ENCODE measurements at places on chromosomes 7 and 10.

DNA sequence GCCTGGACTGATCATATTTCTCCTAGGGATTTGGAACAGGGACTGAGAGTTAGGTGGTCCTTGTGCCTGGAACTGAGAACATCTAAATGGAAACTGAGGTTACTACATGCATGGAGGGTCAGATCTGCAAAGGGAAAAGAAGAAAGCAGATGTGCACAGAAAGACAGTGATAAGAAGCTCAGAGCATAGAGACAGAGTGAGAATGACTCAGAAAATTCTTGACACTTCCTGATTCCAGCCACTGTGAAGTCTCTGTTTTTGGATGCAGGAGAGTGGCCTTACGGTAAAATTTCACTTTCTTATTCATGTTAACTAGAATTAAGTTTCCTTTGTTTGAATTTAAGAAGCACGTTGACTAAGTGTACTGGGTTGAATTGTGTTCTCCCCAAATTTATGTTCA lies 241.7 kb downstream of the TMEM26 start:
- no peak for DNase-seq

GRCh38 chr7:95611224-95611623 lies 14.9 kb upstream of the PDK4 start:
- no peak for DNase-seq

- DNase-seq = no peak
Observed at GRCh38 chr10:107740962-107741690, 576.6 kb upstream of the SORCS1 start.

- no peak for DNase-seq
Observed at GRCh38 chr10:128721963-128722445, 595.8 kb upstream of the MKI67 start.

DNA sequence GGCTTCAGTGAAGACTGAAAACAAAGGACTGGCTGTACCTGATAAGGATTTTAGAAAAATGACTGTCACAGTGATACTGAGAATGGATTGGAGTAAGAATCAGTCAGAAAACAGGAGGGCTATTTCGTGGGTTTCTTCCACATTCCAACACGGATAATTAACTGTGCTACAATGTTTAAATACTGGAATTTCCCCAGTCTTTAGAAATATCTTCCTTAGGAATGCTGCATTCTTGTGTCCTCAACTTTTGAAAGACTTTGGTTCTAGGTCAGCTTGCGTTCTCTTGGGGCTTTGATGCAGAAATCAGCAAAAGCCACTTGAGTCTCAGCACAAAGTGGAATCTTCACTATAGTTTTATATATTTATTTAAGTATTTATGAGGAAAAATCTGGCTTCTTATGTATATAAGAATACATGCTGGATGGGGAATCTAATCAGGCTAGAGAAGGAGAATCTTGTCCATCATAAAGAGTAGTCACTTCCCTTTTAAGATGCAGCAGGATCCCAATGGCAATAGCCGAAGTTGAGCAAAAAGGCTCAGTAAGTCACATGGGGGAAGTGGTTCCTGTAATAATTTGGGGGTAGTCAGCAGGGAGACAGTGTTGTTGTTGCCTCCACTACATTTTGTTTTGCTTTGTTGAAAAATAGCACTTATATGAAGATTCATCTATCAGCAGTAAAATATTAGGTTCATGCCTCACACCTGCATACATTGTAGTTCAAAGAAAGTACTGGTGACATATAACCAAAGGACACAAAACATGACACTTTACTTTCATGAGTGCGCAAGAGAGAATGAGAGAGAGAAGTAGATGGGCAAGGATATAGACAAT lies 86.0 kb downstream of the CH25H start:
- no peak for DNase-seq

GRCh38 chr7:27164367-27165088 lies 809 bp downstream of the HOXA9 start:
- no peak for DNase-seq

GRCh38 chr7:44065431-44066110 lies at the start of gene PGAM2:
PGAM2 (minus strand) TSS chr7:44065567; CDS start chr7:44065529, 38 bp downstream.
- no peak for DNase-seq

DNA sequence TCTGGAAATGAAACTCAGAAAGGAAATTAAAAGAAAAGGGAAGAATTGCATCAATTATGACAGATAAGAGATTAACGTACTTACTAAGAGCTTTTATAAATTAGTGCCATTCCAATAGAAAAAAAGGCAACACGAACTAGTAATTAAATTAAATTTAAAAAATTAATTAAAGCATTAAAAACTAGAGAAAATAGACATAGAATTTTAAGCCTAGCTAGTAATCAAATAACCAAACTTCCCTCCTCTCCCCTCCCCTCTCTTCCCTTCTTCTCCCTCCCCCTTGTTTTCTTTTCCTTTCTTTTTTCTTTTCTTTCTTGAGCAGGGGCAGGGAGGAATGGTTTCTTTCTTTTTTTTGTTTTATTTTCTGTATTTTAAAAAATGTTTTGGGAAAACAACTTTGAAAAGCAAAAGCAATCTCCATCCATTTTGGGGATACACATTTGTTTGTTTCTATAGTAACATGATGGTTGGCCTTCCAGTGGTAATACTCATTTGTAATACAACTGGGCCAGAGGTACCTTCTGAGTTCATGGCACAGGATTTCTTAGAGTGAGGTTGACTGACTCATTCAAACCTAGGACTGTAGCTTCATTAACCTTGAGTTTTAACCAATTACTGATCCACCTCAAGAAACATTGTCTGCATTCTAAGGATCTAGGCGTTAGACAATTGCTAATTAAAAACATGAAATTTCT lies 132.6 kb downstream of the ST7 start:
- no peak for DNase-seq

- DNase-seq = no peak
Observed at GRCh38 chr7:158811461-158811860, 17.8 kb downstream of the ESYT2 start.

GRCh38 chr10:117441812-117442443 lies 66.7 kb upstream of the PDZD8 start:
- DNase-seq = no peak

GRCh38 chr10:15225511-15225910 lies 57.0 kb upstream of the NMT2 start:
- no peak for DNase-seq

DNA sequence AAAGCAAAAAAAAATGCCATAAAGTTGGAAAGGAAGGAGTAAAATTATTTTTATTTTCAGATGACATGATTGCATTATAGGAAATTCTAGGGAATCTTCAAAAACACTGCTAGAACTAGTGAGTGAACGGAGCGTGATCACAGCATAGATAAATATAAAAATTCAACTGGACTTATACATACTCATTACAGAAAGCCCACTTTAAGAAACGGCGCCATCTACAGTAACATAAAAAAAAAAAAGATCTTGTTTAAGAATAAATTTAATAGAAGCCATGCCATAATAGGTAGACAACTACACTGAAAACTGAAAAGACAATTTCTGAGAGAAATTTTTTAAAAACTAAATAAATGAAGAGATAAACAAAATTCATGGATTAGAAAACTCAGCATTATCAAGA lies 623.1 kb upstream of the MGMT start:
- DNase-seq = no peak

DNA sequence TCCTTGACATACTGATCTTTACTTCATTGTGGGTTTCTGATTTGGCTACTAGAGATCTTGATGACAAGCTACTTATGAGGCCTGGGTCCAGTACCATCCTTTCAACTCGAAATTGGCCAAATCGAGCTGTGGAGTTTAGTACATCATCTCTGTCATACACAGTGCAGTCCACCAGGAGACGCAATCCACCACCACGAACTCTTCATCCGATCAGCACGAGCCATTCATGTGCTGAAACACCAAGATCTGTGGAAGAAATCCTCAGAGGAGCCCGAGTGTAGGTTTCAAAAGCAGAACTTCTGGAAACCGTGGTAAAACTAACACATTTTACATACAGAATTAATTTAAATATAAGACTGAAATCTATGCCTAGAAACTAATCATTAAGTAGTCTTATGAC lies 14.2 kb downstream of the DNAJC9 start:
- DNase-seq = no peak

DNA sequence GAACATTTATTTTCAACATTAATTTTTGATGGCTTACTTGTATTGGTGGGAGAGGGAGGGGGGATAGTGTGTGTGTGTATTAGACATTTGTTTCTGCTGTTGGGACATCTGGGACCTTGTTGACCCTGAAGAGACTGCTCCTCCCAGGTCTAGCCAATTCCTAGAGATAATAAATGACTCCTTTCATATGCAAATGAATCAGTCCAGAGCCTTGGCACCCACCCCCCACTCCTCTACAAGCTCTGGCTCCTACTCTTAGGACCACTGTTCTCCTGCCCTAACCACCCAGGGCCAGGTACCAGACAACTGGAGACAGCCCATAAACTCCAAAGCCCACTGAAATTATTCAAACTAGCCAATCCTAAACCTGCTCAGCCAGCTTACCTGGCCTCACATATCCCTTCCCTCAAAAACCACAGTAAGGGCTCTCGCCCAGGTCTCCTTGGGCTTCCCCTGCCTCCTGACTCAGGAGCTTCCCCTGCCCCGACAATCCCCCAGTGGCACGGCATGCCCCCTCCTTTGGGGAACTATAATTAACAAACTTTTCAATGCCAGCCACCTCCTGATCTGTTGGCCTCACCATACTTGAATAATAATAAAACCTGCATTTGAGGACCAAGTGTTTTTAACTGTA lies 233.3 kb downstream of the ELMO1 start:
- DNase-seq = no peak

DNA sequence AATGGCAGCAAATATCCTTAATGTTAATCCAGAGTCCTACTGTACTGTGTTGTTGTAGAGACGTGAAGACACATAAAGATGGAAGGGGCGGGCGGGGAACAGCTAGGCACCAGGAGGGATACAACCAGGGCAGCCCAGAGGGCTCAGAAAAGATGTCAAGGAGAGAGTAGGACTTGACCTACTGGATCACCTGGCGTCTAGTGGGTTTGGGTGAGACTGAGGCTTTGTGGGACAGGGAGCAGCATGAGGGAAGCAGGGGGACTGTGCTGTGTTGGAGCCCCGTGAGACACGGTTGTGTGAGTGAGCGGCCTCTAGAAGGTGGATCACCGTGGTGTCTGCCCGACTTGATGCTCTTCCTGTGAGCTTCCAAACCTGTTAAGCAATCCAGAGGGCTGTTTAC lies 68.0 kb downstream of the PTPRE start:
- no peak for DNase-seq

GRCh38 chr7:75818472-75818871 lies 4.9 kb upstream of the CCL24 start:
- no peak for DNase-seq

GRCh38 chr7:31125171-31125570 lies 73.1 kb downstream of the ADCYAP1R1 start:
- DNase-seq = no peak

- no peak for DNase-seq
Observed at GRCh38 chr10:121495719-121496118, 102.5 kb downstream of the FGFR2 start.

DNA sequence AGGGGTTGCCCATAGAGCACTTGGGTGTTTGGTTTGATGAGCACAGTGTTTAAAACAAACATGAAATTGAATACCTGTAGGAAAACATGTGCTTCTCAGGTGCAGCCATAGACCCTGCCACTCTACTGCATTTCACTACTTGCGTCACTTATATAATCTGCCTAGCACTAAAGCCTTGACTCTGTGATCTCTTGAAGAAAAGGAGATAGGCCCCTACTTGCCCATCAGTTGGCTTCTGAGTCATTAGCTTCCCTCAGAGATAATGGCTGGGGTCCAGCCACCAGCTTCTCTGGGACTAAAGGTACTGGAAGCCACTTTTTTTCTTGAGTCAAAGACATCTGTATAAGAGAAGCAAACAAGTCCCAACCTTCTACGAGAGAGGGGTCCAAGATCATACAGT lies 45.9 kb upstream of the BTRC start:
- no peak for DNase-seq

DNA sequence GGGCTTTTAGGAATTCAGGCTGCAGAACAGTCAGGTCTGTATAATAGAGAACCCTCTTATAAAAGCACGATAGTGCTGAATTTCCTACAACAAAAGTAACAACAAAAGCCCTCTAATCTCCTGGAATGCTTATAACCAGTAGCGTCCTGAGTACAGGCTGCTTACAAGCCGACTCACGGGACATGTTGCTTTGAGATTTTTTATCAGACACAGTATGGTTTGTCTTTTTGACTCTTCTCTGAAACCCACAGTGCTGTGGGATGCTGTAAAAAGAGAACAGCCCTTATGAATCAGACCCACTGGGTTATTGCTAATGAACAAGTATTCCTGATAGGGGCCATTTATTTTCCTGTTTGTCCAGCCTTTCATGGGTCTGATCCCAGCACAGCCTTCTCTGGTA lies 59.4 kb downstream of the PLPP4 start:
- no peak for DNase-seq

DNA sequence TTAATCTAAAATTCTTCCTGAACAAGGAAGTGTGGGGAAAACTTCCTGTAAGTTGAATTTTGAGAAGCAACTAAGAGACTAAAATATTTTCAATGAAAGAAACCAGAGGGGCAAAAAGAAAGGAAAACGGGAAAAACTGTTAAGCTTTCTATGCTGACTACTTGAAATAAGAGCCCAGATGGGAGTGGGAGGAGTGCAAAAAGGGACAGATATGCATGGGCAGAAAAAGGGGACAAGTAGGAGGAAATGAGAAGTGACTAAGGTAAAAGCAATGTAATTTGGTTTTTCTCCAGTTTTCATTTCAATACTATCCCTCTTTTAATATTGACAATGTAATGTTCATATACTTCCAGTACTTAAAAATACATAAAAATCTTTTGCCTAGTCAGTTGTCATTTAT lies 11.1 kb downstream of the OGA start:
- DNase-seq = no peak

DNA sequence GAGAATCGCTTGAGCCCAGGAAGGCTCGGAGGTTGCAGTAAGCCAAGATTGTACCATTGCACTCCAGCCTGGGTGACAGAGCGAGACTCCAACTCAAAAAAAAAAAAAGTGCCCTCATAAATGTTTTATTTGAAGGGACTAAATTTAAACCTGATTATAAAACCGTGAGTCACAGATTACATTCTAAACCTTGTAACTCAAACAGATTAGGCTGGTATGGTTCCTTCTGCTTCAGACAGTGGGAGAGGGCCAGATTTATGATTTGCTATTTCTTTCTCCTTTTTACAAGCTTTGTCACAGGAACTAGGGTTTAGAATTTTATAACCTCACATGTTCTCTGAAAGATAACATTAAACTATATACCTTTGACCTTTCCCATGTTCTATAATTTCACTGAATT lies 801.2 kb upstream of the ZWINT start:
- no peak for DNase-seq

DNA sequence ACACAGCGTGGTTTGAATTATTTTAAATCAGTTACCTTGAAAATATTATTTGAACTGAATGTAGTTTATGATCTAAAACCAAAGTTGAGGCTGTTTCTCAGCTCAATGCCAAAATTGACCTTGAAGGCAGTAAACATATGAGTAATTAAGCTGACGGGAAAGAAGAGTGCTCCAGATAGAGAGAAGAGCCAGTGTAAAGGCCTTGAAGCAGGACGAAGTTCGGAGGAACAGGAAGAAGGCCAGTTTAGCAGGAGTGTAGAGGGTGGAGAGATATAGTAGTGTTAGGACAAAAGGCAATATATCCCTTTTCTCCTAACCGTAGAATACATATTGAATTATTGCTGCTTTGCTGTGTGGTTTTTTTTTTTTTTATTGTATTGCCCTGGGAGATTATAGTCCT lies 63.2 kb downstream of the CYP51A1 start:
- DNase-seq = no peak

- DNase-seq = no peak
Observed at GRCh38 chr10:127679642-127680255, 57.2 kb upstream of the FOXI2 start.

- no peak for DNase-seq
Observed at GRCh38 chr10:131477457-131478121, 166.1 kb upstream of the TCERG1L start.
